NCI-H1092 (cell line): ENCODE measurements at places on chromosomes 16 and 17.

DNA sequence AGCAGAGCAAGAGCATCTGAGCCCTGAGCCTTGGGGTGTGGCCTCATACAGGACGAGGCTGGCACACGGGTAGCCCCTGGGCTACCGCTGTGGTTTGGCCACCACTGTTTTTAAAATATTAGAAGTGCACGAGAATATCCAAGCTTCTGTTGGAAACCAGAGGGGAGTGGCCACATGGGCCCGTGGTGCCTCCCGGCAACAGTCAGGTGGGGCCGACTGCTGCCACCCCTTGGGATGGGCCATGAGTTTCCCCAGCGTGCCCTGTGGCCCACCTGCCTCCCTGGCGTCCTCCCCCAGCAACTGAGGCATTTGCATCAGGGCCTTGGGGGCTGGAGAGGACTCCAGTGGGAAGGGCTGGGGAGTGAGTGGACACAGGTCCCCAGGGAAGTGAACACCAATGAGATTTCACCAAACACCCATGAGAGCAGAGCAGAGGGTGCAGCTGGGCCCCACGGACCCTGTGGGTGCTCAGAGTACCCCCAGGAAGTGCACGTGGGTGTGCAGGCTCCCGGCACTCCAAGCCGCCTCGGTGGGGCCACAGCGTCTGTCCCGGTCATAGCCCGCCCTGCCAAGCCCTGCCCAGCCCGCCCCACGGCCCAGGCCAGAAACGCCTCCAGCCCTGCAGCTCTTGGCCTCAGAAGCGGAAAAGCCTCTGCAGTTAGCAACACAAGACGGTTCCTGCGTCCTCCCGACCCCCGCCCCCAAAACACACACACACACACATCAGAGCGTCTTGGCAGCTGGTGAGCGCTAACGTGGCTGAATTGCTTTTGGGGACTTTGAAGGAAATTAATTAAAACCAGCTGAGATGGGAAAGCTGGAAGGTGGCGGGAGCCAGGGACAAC lies 22.7 kb downstream of the ZNF469 start:
- no peak for DNase-seq

- no peak for DNase-seq
Measured at GRCh38 chr17:73184136-73184993, 8.5 kb upstream of the COG1 start.

DNA sequence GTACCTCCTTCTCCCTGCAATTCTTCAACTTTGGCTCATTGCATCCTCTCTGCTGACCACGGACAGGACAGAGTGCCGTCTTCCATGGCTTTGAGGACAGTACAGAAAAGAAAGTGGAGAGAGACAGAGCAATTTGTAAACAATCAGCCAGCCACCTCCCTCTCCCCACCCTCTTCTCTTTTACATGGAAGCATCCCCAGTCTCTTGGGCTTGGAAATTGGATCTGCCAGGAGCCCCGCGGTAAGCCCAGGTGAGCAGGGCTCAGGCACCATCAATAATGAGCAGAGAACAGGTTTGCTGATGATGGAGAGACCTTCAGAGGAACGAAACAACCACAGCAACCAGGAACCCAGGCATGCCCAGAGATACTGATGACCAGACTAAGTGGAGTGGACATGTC lies 194.9 kb upstream of the TNRC6C start:
- no peak for DNase-seq

- no peak for DNase-seq
Measured at GRCh38 chr17:75679706-75680211, 12.6 kb downstream of the SAP30BP start.

DNA sequence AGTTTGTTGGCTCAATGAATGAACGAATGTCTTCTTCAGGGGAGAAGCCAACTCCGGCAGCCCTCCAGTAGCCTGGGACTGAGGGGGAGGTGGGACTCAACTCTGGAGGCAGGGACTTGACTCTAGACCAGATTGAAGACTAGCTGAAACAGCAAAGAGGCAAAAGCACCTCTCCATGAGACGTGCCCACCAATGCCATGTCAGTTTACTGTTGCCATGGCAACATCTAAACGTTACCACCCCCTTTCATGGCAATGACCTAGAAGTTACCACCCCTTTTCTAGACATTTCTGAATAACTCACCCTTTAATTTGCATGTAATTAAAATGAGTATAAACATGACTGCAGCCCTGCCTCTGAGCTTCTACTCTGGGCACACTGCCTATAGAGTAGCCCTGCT lies 91.8 kb downstream of the ASIC2 start:
- DNase-seq: no peak

DNA sequence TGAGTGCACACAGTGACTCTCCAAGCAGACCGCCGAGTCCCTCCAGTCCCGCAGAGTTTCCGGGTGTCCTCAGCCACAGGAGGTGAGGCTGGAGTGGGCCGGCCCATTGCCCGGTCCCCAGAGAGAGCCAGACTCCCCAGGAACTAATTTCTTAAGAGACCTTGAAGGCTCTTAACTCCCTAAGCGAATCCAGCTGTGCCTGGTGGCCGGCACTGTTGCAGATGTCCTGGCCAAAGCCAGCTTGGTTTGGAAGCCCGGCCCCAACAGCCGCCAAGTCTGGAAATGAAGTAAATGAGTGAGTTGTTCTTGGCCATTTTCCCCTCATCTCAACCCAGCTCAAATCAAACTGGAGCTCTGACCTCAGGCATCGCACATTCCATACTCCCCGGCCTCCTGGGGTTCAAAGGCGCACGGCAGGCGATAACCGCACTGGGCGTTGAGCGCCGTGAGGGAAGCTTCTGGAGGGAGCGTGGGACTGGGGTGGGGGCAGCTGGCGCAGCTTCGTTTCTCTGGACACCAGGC lies 42.0 kb downstream of the CMIP start:
- DNase-seq: no peak

DNA sequence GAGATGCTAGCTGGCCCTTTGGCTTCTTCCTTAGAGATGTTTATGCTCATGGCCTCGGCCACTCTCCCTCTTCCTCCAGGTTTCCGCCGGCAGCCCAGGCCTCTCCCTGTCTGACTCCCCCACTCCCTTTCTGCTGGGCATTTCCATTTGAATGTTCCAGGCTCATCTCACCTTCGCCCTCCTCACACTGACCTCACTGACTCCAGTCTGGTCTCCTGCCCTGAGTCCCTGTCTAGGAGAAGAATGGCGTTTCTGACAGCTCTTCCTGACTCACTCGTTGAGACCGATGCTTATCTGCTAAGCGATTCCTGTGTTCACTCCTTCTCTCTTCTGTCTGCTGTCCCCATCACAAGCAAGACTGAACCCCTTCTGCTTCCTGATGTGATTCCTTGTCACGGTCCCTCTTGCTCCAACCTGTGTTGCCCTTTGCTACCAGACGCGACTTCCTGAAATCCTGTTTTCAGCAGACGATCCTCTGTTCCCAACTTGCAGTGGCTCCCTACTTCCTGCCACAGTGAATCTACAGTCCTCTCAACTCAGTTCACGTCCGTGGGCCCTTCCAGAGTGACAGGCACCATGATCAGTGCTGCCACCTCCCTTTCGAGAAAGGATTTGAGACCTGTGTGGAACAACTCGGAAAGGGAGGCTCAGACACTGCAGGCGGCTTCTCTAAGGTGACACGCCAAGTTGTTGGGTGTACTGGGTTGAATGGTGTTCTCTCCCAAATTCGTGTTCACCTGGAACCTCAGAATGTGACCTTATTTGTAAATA lies 176.4 kb downstream of the MSI2 start:
- no peak for DNase-seq

- DNase-seq: no peak
Measured at GRCh38 chr17:32583053-32583452, 96.3 kb downstream of the CDK5R1 start.
